GM23338 (cell line): ENCODE measurements at places on chromosomes 11 and 22.

GRCh38 chr22:20316217-20316843, 3.5 kb downstream of the DGCR6L start:
- peaks cover 8% of the 10 kb centered on the region; the same call in 1 of the 2 replicates for H3K4me1 ChIP-seq
- no peak overlapping the region for H3K27ac ChIP-seq
- DNase-seq, result no peak
- no peaks in the 10 kb centered on the region for H3K36me3 ChIP-seq
- H3K27me3 ChIP-seq, result no peaks in the 10 kb centered on the region
- H3K4me3 ChIP-seq, result no peak overlapping the region

DNA sequence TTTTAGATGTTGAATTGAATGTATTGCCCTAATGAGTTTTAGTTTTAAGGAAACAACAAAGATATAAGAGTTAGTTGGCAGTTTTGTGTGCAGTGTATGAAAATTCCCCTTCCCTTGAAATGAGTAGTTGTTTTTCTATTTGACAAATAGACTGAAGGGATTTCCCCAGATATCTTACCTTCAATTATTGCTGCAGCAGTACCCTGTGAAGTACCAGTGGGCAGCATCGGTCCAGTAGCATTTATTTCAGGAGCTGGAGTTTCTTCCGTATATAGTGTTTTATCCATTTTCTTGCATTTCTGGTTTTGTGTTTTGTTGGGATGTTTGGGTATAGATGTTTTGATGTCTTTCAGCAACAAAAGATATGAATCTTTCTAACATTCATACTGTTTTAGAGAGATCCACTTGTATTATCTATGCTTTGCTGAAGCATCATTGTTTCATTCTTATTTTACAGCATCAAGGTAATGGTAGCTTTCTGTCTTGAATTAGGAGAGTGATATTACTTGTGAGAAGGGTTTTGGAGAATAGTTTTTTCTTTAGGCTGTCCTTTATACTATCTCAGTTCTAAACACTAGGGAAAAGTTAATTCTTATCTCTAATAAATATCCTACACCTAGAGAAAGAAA, 7.4 kb downstream of the KMT2A start:
- DNase-seq, result no peak
- H3K27me3 ChIP-seq, result no peaks in the 10 kb centered on the region
- no peak overlapping the region for H3K27ac ChIP-seq
- peaks cover 4% of the 10 kb centered on the region; the same call in 1 of the 2 replicates for H3K36me3 ChIP-seq
- H3K4me1 ChIP-seq, result peaks cover 38% of the 10 kb centered on the region

DNA sequence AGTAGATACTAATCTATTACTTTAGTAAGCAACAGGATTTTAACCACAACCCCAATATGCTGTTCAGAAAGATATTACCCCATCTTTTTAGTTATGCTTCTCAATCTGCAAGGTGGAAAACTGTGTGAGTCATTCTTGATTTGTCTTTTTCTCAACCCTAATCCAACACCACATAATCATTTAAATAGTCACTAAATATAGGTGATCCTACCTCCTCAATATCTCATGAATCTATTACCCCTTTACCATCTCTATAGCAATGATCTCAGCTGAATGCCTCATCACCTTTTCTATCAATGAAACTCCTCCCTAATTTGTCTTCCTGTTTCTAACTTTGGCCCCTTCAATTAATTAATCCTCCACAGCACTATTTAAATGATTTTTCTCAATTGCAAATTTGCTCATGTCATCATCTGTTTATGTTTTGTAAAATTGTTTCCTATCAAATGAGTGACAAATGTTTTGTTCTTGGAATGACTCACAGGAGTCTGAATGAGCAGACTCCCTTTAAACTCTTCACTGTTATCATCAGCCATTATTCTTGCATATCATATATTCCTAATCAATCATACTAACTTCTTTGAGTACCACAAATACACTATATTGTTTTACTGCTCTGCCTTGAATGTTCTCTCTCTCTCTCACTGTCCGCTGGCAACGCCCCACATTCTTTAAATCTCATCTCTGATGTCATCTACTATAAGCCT, 26.1 kb downstream of the SNX19 start:
- H3K4me3 ChIP-seq, result no peak overlapping the region
- no peaks in the 10 kb centered on the region for H3K27me3 ChIP-seq
- peaks cover 16% of the 10 kb centered on the region; the same call in 1 of the 2 replicates for H3K4me1 ChIP-seq
- H3K27ac ChIP-seq, result no peak overlapping the region
- H3K36me3 ChIP-seq, result peaks cover 3% of the 10 kb centered on the region; the same call in 1 of the 2 replicates

DNA sequence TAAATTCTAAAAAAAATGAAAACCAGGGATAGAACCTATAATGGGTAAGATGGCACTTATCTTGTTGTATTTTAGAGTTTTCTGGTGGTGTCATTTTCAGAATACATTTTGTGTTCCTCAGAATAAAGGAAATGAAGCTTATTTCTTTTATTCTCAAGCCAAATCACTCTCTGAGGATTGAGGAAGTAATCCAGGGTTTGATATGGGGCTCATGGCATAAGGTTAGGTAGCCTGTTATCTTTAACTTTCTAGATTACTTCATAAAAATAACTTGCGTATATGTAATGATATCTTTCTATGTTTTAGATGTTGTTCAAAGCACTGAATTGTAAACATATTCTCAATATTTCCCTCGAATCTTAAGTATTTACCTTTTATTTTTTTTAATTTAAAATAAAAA, 33.5 kb downstream of the PDE3B start:
- H3K4me3 ChIP-seq, result no peak overlapping the region
- no peak for DNase-seq
- no peaks in the 10 kb centered on the region for H3K4me1 ChIP-seq
- no peaks in the 10 kb centered on the region for H3K27me3 ChIP-seq
- H3K36me3 ChIP-seq, result no peaks in the 10 kb centered on the region
- H3K27ac ChIP-seq, result no peak overlapping the region

DNA sequence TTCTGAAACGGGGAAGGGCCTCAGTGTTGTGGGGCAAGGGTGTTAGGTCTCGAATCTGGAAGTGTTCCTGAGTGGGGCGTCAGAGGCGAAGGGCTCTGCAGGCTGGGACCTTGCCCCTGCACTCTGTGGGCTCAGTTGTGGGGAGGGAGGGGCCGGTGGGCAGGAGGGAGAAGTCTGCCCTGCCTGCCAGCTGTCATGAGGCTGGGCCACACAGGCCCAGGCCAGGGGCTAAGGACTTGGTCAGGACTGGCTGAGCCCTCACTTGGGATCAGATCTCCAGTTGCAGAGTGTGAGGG, at the start of gene CRACR2B:
Gene CRACR2B, plus strand, starts transcription at position 23 of the 296 bp plus-strand sequence. CDS start 689 bp downstream, outside the sequence.
- H3K4me3 ChIP-seq, result peak within 1 kb of the TSS; percentile 89
- H3K36me3 ChIP-seq, result no peaks in the 10 kb centered on the region
- peaks cover 28% of the 10 kb centered on the region for H3K27me3 ChIP-seq
- no peak for DNase-seq

DNA sequence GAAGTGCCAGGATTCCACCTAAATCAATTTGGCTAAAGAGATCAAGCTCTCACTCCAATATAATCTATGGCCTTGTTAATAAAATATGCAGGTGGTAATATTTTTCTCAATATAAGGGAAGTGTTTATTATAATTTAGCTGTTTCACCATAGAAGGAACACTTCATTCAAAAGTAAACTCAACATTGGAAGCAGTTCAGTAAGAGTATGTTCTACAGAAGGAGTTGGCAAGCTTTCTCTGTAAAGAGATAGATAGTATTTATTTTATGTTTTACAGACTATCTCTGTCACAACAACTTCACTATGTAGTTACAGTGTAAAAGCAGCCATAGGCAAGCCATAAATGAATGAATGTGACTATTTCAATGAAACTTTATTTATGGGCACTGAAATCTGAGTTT, 313.6 kb upstream of the ANO3 start:
- H3K4me1 ChIP-seq, result no peaks in the 10 kb centered on the region; the same call in 1 of the 2 replicates
- no peaks in the 10 kb centered on the region for H3K36me3 ChIP-seq
- no peak overlapping the region for H3K27ac ChIP-seq
- H3K4me3 ChIP-seq, result no peak overlapping the region
